Osteocyte (in vitro differentiated cells): ENCODE measurements at places on chromosomes 2 and 18. TPM values are rescaled to one million over a fixed set of nuclear protein-coding genes. Genes with fewer than 3 reads are reported as not detected.

Gene RELCH
- total RNA-seq, result 22.0 and 22.7 TPM in 2 replicates

Gene SPAG16
- 17.7 and 20.7 TPM in 2 replicates for total RNA-seq

Gene GCA
- total RNA-seq, result 3.9 and 4.0 TPM in 2 replicates

Gene CYP27C1
- total RNA-seq, result 21.9 and 24.9 TPM in 2 replicates

Gene SERPINB13
- not detected in 2 replicates for total RNA-seq

Gene TCF23
- total RNA-seq, result not detected in 2 replicates

Gene GNLY
- not detected in 2 replicates for total RNA-seq

Gene MFSD2B
- not detected in 2 replicates for total RNA-seq

Gene POTEC
- not detected in 2 replicates for total RNA-seq

Gene GPR75
- 1.1 and 1.2 TPM in 2 replicates for total RNA-seq

Gene LRRC30
- total RNA-seq, result not detected in 2 replicates
